ENCODE measurements at places on chromosomes 7 and 10.

- no peak for DNase-seq
Measured at GRCh38 chr7:101686030-101686429, 56.9 kb upstream of the MYL10 start.

DNA sequence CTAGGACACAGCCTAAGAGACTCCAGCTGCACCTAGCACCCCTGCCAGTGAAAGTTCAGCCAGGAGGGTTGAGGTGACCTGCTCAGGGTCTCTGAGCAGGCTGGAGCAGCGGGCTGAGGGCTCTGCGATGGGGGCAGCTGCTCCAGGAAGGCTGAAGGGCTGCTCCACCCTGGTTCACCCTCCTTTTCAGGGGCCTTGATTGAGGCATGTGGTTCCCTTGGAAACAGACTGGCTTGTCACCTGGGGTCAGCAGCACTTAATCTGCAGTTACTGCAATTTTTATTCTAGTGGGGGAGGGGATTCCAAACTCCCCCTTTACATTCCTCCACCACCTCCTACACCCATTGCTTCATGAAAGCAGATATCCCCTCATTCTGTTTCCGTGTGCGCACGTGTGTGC, 85.3 kb upstream of the UNC5B start:
- DNase-seq, result no peak

DNA sequence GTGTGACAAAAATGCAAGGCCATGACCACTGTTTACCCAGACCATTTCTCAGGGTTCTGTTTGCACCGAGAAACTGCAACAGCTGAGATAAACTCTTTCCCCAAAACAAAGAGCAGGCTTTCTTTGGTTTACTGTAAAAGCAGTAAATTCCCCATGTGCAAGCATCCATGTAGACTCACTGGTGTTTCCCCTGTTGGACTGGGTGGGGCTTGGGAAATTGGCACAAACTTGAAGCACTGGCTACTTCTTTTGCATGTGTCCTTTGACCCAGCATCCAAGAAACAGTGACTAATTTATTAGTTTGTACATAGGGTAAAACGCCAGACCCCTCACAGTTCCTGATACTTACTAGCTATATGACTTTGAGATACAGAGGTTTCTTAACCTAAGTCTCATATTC, 12.3 kb downstream of the IQUB start:
- no peak for DNase-seq

DNA sequence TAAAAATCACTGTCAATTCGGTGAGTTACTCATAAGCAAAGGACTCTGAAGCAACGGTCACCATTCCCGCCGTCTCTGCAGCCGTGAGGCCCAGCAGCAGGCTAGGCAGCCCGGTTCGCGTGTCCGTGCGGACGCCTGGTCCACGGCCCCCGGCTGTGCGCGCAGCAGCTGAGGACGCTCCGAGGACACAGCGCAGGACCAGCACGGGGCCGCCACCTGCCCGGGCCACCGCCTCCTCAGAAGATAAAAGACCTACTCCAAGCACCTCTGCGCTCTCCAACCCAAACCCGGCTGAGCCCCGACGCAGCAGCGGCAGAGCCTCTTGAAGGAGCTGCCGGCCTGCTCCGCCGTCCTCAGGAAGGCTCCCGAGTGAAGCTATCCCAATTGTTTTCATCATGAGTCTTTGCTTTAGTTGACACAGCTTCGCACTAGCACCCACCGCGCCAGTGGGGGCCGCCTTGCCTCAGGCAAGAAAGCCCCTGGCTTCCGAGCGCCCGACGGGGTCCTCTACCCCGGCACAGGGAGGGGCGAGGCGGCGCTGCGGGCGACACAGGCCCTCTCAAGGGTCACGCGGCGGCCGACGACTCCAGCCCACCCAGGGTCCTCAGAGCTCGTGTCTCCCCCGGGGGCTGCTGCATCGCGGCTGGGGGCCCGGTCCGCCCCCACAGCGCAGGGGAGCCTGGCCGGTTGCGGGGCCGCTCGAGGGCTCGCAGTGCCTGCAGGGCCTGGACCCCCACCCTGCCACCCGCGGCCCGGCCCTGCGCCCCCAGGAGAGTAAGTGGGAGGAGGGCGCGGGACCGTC, 16.9 kb upstream of the GPR146 start:
- peak; percentile 44 for DNase-seq

DNA sequence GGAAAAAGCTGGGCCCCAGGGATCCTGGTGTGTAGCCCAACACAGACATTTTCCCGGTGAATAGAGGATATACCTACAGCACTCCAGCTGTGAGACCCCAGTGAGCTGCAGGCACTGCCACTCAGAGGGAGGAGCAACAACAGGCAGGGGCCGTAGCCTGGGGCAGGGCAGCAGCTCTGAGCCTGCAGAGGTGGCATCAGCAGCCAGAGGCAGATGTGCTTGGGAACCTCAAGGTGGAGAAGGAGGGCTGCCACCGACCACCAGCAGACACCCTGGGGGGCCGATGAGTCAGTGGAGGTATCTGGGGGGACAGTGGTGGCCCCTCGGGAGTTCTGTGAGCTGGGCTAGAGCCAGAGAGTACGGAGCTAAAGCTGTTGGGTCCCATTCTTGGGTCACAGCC, 110.2 kb upstream of the GDF10 start:
- no peak for DNase-seq

- no peak for DNase-seq
Measured at GRCh38 chr7:29647020-29647654, 83.5 kb downstream of the PRR15 start.

- no peak for DNase-seq
Measured at GRCh38 chr7:157266272-157266671, 70.5 kb upstream of the DNAJB6 start.

- DNase-seq, result no peak
Measured at GRCh38 chr7:112045222-112045621, 161.0 kb downstream of the DOCK4 start.

DNA sequence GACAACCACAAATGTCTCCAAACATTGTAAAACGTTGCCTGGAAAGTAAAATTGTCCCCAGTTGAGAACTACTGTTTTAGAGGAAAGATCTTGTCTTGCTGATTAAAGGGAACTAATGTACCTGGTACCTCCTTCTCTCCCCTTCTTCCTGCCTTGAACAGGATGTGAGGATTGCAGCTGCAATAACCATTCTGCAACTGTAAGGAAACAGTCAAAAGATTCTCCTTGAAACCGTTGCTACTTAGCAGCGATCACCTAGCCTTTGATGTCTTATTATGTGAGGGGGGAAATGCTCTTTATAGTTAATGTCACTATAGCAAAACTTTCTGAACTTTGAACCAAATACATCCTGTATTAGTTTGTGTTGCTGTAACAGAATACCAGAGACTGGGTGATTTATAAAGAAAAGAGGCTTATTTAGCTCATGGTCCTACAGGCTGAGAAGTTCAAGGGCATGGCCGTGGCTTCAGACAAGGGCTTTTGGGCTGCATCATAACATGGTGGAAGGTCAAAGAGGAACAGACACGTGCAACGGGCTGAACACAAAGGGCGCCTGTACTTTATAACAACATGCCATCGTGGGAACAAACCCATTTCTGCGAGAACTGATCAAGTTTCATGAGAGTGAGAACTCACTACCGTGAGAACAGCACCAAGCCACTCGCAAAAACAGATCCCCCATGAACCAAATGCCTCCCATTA, 54.2 kb upstream of the PARD3 start:
- DNase-seq, result no peak

DNA sequence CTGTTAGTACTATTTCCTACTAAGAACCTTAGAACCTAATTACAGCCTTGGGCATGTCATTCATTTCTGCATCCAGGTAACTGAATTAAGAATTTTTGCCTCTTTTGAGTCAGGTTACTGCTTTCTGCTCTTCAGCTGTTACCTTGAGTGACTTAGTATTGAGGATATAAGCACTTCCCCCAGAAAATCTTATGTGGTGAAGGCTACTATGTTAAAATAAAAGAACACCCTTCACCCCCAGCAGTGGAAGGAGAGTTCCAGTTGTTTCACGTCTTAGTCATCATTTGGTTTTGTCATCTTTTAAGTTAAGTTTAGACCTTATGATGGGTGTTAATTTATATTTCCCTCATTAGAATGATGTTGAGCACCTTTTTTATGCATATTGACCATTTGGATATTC, 82.8 kb downstream of the GLCCI1 start:
- DNase-seq, result no peak

DNA sequence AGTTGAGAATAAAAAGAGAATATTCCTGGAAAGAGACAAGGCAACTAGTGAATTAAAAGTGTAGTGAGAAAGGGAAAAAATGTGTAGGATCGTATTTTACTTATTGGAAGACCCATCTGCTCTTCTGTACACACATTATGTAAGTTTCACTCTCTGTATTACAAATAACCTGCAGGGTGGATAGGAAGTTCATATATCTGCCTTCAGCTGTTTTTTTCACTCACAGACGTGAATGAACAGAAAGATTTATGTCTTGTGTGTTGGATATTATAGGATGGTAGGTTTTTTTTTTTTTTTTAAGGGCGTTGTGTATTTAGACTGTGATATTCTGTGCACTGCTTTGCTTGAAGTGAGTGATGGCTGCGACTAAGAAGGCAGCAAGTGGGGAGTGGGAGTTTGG, 266.5 kb downstream of the AUTS2 start:
- DNase-seq, result no peak

DNA sequence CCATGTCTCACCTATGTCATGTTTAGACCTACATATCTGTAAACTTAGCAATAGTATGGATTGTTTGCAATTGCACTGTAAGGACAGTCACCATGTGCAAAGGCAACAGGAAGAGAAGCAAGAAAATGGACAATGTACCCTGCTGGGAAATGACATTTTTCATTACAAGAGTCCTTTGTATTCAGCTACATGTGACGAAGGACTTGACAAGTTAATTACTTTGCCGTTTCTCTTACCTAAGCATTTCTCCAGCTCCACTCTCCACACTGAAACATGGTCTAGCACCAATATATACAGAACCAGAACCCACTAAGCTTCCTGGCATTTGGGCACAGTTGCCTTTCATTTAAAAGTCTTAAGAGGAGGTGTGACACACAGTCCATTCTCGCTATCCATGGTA, 76.6 kb upstream of the PFKP start:
- DNase-seq, result no peak

DNA sequence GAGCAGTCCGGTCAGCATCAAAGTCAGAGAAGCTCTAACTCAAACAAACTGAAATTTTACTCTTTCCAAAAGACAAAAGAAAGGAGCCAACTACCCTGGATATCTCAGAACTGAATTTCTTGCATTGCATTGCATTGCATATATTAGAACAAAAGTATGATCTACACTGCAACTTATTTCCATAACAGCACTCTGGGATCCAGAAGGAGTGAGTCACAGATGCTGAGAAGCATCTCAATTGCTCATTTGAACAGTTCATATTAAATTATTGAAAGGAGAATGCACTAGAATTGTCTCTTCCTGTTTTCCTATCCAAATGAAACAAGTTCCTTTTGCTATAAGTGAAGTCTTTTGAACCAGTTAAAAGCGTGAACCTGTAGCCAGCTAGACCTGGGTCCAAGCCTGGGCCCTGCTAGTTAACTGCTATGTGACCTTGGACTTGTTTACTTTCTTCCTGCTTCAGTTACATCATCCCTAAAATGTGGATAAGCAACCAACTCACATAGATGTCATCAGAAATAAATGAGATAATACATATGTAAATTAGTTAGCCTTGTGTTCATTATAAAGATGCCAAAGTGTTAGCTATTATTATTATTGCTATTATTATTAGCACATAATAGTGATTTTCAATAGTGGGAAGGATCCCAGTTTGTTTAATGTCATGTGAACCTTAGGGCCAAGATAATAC, 184.1 kb downstream of the CREB5 start:
- DNase-seq, result no peak

GRCh38 chr10:43215758-43216455, 51.0 kb downstream of the RASGEF1A start:
- no peak for DNase-seq

DNA sequence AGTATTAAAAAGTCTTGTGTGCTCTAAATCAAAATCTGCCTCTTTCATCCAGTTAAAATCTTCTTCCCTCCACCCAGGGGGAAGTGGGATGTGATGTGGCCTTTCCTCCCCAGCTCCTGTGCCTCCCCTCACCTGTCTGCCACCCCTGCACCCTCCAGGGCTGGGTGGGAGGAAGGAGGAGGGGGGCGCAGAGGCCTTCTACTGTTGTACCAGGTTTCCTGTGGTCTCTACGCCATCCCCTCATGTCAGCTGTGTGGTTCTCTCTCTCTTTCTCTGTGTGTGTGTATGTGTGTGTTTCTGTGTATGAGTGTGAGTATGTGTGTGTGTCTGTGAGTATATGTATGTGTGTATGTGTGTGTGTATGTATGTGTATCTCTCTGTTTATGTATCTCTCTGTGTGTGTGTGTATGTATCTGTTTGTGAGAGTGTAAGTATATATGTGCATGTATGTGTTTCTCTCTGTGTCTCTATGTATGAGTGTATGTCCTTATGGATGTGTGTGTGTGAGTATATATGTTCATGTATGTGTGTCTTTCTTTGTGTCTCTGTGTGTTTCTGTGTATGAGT, 45.5 kb upstream of the C10orf71 start:
- no peak for DNase-seq

- DNase-seq, result no peak
Measured at GRCh38 chr10:116555880-116556279, 10.1 kb downstream of the PNLIP start.

DNA sequence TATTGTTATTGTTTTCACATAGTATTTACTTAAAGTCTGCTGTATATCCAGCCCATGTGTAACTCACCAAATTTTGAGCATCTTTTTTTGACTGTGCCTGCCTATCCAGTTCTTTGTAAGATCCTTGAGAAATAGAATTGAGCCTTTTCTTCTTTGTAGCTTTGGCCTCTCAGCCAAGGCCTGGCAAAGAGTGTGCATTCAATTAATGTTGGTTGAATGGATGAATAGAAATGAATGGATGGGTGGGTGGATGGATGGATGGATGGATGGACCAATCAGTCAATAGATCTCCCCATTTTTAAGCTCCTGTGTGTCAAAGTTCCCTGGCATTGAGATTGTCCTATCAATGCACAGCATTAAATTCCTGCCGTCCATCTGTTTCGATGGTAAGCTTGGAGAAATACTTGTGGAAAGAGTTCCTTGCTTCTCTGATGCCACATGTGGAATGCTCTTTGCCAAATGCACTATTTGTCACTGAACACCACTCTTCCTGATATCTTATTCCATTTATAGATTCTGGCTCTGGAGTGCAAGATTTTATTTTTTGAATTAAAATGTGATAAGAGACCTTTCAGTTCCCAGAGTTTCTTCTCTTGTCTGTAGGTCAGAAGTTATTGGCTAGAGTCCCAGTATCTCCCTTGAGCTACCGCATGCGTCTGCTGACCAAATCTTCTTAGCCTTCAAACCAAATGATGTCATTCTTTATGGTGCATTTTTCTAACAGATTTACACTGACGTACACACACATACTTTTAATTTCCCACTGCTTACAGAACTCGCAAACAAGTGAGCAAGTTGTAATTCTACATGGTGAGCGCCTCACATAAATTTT, 20.7 kb upstream of the ADRB1 start:
- DNase-seq, result no peak

GRCh38 chr10:65017523-65017922, 1496.3 kb downstream of the REEP3 start:
- no peak for DNase-seq

Data from WERI-Rb-1 (cell line).